ENCODE measurements at places on chromosomes 7 and 10.

- DNase-seq: no peak
Observed at GRCh38 chr10:119539359-119539825, 3.1 kb downstream of the RGS10 start.

DNA sequence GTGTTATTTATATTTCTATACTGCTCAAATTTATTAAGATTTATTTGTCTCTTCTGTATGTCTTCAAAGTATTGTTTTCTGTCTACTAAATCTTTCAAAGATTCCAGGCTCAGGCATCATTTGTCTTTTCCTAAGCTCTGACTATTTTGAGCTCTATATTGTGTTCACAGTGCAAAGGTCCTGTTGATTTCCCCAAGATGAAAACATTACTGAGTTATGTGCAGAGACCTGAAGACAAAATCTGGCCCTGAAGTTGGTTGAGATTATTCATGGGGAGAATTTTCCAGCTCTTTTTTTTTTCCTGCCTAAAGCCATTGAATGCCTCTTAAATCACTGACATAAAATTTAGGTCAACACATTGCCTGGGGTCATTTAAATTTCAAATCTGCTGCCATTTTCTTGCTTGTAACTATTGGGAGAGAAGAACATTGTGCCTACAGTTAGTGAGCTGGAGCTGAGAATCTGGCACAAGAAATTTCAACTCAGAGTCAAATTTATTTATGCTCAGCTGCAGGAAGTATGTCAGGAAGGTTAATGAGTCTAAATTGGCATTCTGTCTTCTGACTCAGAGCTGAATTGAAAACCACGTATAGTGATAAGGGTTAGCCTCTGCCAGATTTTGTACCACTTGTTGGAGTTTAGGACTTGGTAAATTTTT lies 31.6 kb downstream of the CSTF2T start:
- peak; percentile 49 for DNase-seq

DNA sequence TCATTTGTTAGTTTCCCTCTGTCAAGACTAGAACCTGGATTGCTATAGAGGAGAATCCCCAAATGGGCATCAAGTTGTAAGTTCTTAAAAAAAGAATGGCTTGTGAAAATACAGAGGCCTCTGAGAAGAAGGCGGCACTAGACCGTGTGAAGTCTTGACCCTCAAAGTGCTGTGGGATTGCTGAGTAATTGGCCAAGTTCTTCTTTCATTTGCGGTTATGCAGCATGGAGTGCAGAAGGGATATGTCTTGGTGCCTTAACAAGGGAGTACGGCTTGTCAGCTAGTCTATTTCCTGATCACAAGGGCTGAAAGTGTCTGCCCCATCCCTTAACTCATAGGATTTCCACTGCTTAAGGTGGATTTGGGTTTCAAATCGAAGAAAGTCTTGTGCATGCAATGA lies 81.2 kb downstream of the MKX start:
- no peak for DNase-seq

GRCh38 chr7:143240291-143241168 lies 18.7 kb downstream of the TAS2R40 start:
- peak; percentile 90 for DNase-seq

DNA sequence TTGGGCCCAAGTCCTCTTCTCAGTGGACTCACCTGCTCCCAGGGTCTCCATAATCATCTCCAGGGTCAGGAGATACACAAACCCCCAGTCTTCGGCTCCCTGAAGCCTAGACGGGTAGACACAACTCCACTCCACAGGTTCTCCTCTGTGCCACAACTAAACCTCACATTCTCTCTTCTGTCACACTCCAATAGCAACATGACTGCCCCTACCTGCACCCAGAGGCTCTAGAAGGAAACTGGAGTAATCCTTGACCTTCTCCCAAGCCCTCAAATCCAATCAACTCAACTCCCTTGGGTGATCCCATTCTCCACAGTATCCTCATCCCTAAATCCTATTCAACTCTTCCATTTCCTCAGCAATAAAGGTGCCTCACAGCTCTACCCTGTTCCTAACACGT lies 16.2 kb downstream of the HNRNPF start:
- DNase-seq: no peak

DNA sequence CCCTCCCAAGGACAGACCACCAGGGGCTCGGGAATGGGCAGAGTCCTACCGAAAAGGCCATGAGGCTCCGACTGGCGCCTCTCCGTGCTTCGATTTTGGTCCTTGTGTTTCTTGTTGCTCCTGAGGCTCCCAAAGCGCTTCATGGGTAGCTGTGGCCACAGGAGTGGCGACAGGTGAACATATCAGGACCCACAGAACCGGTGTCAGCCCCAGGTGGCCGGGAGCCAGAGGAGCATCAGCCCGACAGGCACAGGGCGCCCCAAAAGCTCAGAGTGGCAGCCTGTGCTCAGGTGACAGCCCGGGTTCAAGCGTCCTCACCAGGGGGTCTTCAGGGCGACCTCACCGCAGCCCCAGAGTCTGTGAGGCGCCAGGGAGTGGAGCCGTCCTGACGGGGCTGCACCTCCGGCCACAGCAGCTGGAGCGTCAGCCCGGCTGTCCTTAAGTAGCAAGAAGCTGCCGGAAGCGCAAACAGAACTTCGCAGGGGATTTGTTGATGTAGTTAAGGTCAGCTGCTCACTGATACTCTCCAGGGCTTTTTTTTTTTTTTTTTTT lies 141.0 kb downstream of the PRKAG2 start:
- DNase-seq: no peak

All from astrocyte of the spinal cord (primary cell).